ENCODE measurements at places on chromosomes 5 and 9.

- DNase-seq, result no peak
Observed at GRCh38 chr5:62575489-62575888, 3.1 kb upstream of the LRRC70 start.

- DNase-seq, result peak; percentile 54
Observed at GRCh38 chr9:93600504-93600903, 24.1 kb downstream of the PHF2 start.

DNA sequence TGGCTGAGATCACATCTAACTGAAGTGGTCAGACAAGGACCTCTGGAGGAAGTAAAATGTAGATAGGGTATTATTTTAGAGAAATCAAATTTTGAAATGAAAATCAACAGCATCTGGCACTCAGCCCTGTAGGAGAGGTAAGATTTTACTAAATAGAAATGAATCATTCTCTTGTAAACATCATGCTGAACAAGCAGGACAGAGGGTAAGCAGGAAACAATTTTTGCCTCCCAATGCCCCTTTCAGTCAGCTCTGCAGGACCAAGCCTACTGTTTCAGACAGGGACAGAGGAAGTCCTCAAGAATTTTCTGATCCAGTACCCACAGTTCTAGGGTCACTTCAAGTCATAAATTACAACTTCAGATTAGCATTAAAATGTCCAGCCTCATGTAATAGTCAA lies 190.1 kb downstream of the ESM1 start:
- DNase-seq, result no peak

- DNase-seq, result no peak
Observed at GRCh38 chr9:111005746-111006470, 32.4 kb downstream of the LPAR1 start.
